ENCODE measurements at places on chromosomes 7 and 10. TPM values are rescaled to one million over a fixed set of nuclear protein-coding genes. Genes with fewer than 3 reads are reported as not detected.

The GIMAP5 gene
- not detected for total RNA-seq

The ODAD2 gene
- total RNA-seq: 6.8 TPM

The C7orf33 gene
- 0.13 TPM for total RNA-seq

DNA sequence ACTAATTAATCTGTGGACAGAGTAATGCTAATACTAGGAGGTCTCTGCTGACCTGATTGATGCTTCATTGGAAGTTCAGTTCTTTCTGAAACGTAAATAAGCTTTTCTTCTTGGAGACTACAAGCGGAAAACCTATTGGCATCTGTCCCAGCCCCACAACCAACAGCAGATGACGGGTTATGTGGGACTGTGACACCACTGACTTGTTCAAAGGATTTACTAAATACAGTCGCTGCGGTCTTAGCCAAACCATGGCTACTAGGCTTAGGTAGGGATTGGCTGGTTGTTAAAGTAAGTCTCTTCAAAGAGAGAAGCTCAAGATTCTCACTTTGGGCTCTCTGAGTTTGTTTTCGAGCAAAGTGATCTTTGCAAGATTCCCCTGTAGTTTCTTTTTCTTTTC is 68.3 kb downstream of the HYCC1 start:
- no peak for DNase-seq
- H3K4me3 ChIP-seq: no peak overlapping the region
- H3K4me1 ChIP-seq: no peaks in the 10 kb centered on the region
- no peak overlapping the region for H3K27ac ChIP-seq
- no peaks in the 10 kb centered on the region for H3K27me3 ChIP-seq

Measured in SJCRH30 (cell line).